ENCODE measurements at places on chromosomes 16 and 17.

DNA sequence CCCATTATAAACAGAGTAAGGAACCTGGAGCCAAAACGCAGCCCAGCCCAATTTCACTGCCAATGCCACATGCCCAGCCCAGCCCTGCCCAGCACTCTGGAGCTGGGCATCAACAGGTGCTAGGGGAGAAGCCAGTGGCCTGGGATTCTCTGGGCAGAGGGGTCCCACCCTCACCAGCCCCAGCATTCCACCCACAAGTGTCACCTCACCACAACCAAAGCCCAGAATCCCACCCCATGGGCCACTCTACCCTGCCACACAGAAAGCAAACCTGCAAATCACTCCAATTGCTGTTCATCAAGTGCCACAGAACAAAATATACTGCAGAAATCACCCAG lies 102.5 kb upstream of the CDH5 start:
- no peak for DNase-seq

DNA sequence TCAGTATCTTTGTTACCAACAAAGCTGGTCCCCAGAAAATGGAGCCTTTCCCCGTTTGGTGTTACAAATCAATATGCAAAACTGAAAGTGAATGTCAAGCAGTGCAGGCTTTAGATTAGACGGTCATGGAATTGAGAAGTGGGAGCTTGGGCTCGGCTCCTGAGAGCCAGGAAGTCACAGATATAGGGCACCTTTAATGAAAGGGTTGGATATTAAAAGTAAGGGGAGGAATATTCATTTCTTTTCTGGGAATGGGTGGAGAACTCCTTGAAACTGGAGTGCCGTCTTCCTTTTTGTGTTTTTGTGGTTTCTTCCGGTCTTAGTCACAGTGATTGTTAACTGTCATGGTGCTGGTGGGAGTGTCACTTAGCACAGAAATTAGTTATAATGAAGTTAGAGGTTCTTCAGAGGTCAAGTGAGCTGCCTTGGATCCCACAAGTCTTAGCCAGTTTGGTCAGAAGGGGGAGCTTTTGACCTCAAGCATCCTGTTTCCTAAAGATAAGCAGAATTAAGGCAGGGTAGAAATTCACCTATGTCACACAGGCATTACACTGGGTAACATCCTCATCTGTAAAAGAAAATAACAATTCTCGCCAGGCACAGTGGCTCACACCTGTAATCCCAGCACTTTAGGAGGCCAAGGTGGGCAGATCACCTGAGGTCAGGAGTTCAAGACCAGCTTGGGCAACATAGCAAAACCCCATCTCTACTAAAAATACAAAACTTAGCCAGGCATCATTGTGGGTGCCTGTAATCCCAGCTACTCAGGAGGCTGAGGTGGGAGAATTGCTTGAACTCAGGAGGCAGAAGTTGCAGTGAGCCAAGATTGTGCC lies 9.6 kb upstream of the EIF1 start:
- DNase-seq, result no peak

- no peak for DNase-seq
These were observed 3.4 kb downstream of the TBC1D24 start for GRCh38 chr16:2478279-2478678.

- DNase-seq, result no peak
These were observed 47.1 kb downstream of the CMIP start for GRCh38 chr16:81491541-81492188.

- no peak for DNase-seq
These were observed 15.5 kb upstream of the CUEDC1 start for GRCh38 chr17:57970710-57971109.

- no peak for DNase-seq
These were observed 91.4 kb upstream of the CORO6 start for GRCh38 chr17:29714146-29714545.

DNA sequence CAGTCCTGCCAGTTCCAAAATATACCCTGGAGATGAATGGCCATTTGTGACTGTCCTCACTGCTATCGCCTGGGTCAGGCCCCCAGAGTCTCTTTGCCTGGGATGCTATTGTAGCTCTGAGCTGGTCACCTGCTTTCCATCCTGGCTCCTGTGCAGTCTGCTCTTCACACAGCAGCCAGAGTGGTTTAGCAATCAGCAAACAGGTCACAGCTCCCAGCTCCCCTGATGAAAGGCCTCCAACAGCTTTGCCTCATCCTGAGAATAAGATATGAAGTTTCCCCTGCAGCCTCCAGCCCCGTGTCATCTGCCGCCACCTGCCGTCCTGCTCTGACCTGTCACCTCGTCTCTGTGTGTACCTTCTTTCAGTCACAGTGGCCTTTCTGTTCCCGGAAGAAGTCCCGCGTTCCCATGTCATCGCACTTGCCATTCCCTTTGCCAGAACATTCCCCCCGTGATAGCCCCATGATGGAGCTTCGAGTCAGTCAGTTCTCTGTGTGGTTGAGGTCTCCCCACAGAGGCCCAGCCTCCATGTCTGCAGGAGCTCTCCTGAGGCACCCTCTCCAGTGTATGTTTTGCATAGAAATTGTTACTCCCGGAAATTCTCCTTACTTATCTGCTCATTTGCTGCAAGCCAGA lies 281.5 kb downstream of the SNX29 start:
- DNase-seq, result no peak

DNA sequence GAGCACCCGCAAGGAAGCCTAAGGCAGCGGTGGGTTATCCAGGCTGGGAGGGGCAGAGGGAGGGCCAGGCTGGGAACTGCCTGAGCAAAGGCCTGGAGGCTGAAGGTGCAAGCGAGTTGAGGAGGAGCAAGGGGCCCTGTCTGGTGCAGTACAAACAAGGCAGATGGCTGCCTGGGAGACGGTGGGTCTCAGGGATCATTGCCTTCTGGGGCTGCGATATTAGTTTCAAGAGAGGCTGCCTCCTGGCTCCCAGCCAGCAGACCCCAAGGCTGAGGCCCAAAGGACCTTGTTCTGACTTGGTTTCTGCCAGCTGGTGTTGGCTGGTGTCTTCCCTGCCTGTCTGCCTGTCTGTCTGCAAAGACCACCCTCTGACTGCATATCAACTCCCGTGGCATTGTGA lies 154.0 kb downstream of the IRF8 start:
- no peak for DNase-seq

DNA sequence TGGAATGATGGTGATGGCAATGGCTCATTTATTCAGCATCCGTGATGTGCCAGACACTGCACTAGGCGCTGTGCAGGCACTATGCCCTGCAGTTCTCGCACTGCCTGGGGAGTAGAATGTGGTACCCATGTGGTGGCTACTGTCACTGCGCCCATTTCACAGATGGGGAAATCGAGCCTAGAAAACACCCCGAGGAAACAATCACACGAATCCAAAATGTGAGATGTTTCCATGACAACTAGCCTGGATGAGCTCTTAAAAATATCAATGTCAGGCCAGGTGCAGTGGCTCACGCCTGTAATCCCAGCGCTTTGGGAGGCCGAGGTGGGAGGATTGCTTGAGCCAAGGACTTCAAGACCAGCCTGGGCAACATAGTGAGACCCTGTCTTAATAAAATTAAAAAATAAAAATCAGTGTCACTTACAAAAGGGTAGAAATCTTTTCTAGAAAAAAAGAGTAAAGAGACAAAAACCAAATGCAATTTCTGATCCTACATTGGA lies 57.9 kb upstream of the TNRC6A start:
- no peak for DNase-seq

DNA sequence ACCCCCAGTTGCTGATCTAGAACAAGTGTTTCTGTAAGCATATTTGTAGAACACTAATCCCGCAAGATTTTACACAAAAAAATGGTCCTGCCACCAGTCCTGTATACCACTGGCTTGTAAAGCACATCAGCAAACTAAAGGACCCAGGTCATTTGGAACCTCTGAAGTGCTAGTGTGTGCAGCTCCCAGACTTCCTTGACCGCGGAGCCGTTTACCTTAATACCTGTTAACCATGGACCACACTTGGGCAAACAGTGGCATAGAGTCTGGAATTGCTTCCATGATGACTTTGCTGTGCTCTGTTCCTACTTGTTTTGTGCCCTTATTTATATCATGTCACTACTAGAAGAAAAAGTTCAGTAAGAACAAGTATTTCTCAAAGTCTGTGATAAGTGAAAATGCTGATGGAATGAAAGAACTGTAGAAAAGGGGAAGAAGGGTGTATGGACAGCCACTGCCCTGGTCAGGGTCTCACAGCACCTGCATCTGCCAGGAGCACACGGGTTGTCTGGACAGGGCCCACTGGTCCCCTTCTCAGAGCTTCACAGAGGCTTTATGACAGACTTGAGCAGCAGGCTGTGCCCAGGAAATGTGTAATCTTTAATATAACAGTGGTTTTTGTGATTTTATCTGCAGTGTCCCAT lies 29.3 kb downstream of the ALDH3A2 start:
- no peak for DNase-seq

DNA sequence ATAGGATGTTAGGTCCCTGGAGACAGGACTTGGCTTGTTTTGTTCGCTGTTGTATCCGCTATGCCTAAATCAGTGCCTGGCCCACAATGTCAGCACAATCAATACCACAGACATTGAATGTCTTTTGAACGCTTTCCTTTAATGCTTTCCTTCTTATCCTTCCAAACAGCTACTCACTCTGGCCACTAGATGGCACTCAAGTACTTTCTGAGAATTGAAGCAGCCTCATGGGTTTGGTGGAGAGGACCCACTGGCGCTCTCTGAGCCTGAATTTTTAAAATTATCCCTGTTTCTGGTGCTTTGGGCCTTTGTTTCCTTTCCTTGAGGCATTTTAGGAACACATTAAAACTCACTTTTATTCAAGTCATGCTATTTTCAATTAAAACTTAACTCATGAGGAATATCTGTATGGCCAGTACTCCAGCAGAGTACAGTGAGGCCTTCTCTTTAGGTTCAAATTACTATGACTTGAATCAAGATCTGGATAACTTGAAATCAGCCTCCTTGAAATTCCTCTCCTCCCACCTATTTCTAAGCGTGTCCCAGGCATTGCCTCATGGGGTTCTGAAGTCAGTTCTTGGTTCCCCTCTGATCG lies 3.2 kb upstream of the NLRP1 start:
- DNase-seq, result no peak

GRCh38 chr17:27530764-27531391 lies 74.6 kb downstream of the KSR1 start:
- DNase-seq, result no peak

DNA sequence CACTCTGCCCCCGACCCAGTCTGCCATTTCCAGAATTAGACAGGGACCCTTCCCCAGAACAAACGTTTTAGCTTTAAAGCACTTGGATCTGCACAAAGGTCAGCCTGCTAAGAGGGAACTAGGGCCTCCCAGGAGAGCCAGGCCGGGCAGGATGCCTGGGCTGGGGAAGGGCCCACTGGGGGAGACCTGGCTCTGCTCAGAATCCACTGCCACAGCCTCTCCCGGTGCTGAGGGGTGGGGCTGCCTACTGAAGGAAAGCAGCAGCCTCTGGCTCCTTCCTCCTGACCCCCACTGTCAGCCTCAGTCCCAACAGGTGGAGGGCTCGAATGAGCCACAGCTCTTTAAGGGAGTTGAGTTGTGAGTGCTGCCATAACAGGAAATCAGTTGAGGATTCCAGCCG lies 1.7 kb downstream of the YBX2 start:
- DNase-seq, result no peak
